NCI-H1092 treated with DMSO at 0.1 percent for 48 hours (cell line): ENCODE measurements at places on chromosomes 11 and 22.
A peak's percentile ranks its signal among the peaks of the same experiment; 100 is the strongest.

GRCh38 chr22:50182176-50183081 lies 3.3 kb upstream of the TRABD start:
- no peak for DNase-seq

GRCh38 chr11:6568191-6568918 lies 35.1 kb downstream of the RRP8 start:
- DNase-seq: peak; percentile 4

DNA sequence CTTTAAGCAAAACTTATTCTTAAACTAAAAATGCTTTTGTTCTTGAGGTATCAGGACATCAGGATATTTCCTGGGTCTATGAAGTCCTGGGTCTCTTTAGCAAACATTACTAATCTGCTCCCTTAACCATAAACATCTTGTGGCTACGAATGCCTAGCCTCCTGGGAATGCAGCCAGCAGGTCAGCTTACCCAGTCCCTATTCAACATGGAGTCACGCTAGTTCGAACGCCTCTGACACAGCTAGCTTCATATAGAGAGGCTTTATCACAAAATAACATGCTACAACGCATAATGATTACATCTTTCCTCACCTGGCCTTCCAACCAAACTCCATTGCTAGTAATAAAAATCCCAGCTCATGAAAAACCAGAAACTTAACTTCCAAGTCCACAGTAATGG lies 17.5 kb upstream of the FIBIN start:
- no peak for DNase-seq

- no peak for DNase-seq
Observed at GRCh38 chr11:60125956-60126585, 37.6 kb downstream of the MS4A2 start.

- DNase-seq: no peak
Observed at GRCh38 chr22:45772743-45773142, 101.1 kb downstream of the ATXN10 start.

DNA sequence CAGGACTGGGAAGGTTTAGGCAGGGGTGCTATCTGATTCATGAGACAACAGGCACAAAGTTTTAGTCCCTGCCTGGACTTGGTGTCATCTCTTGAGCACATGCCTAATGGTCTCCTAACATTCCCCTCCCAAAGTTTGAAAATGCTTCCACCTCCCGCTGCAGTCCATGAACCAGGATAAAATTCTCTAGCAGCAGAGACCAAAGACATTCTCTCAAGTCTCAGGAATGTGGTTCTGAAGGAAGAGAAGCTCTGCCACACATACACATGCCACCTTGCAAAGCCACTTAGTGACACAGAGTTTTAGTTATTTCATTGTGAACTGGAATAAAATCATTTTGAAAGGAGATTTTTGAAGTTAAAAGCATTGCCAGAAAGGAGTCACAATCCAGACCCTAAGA lies 15.5 kb downstream of the OR51B6 start:
- DNase-seq: no peak

GRCh38 chr11:94880216-94880615 lies 93.1 kb downstream of the CWC15 start:
- no peak for DNase-seq

GRCh38 chr11:22786475-22786874 lies 43.1 kb downstream of the SVIP start:
- DNase-seq: no peak

- peak; percentile 53 for DNase-seq
Observed at GRCh38 chr11:48307760-48308386, 1.9 kb downstream of the OR4S1 start.

DNA sequence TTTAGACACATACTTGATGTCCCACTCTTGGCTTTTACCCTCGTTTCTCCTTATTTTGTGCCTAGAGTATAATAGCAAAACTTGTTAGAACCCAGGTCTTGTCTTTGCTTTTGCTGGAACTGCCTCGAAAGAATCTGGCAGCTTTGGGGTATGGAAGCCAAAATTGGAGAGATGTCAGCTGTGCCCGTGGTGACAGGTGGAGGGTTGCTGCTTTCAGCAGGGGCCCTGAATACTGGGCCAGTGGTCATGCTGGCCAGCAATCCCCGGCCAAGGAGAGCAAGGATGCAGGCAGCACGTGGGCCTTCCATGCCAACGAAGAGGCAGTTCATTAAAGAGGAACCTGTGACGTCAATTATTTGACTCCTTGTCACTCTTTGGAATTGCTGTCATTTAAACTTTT lies 181.1 kb downstream of the HIPK3 start:
- DNase-seq: no peak

DNA sequence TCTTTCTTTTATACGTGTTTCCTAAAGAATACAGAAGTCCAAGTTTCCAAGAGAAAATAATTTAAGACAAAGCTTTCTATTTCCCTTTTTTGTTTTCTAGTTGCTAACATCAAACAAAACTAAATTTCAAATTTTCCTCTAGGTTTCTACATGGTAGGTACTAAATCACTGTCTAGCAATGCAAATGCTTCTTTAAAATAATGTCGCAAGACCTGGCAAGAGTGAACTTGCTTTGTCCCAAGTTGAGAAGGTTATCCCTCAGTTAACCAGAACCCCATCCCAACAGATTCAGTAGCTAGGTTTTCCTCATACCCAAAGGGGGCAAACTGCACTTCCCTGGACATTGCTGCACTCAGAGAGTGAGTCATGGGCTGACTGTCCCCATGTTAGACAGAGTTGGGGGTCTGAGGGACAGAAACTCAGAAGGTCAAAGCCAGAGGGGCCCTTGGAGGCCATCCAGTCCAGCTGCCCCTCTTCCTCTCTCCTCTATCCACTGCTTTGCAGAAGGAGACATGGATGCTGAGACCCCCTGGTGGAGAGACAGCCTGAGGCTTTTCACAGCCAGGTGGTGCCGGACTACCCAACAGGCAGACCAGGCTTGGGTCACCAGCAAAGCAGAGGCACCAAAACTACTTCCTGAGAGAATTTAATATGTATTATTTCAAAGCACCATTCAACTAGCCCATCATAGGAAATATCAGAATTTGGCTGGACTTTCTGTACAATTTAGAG lies 23.1 kb downstream of the OR2AT4 start:
- no peak for DNase-seq

- no peak for DNase-seq
Observed at GRCh38 chr11:111476366-111476765, 35.8 kb downstream of the BTG4 start.

DNA sequence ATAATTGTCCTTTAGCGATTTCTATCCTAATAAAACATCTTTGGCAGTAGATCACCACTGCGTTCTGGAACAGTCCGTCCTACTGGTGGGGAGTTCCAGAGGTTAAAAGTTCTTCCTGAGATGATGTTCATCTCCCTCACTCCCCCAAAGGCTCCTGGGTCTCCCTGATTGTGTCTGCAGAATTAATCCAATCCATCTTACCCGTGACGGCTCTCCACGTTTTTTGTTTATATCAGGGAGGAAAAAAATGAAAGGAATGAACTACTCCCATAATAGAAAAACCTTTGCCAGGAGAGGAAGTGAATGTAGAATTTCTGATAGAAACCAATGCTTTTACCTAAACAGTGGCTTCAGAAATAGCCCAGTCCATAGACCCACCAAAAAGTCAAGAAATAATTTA lies 81.6 kb downstream of the LARGE1 start:
- no peak for DNase-seq

GRCh38 chr11:128648711-128649110 lies 45.2 kb upstream of the FLI1 start:
- no peak for DNase-seq

- no peak for DNase-seq
Observed at GRCh38 chr22:44604455-44604854, 97.5 kb upstream of the PRR5 start.

DNA sequence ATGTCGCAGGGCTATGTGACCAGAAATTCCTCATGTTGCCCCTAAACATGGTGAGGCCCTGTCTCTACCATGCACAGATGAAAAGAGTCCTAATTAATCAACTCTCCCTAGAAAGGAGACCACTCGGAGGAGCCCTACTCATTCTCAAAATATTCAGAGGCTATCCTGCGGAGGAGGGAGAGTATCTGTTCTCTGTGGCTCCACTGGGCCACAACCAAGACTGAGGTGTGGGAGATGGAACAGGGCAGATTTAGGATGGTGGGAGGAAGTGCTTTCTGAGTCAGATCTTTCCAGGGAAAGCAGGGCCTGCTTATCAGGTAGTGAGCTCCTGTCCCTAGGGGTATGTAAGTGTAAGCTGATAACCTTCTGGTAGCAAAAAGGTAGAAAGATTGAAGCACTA lies 37.0 kb upstream of the PRDM11 start:
- DNase-seq: no peak

- DNase-seq: no peak
Observed at GRCh38 chr11:3123761-3124733, 41.1 kb downstream of the OSBPL5 start.

DNA sequence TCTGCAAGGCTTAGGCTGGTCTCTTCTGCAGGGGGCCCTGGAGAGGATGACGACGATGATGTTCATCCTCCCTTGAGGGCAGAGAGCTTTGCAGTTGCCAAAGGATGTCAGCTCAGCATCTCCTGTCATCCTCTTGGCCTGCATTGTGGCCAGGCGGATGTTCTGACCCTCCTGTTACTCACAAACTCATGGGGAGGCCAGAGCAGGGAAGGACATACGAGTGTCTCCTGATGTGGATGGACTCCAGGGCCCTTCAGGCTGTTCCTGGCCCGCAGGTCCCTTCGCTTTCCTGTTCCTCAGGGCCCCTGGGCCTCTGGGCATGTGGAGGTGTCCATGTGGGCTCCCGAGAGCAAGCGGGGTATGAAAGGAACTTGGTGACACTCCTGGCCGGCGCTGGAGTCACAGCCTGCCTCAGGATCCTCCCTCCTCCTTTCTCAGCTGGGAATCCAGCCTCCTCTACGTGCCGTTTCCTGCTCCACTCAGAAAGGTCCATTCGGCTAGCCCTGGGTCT lies 8.5 kb downstream of the ADORA2A start:
- DNase-seq: no peak

- no peak for DNase-seq
Observed at GRCh38 chr11:94028436-94028835, 7.3 kb downstream of the HEPHL1 start.

DNA sequence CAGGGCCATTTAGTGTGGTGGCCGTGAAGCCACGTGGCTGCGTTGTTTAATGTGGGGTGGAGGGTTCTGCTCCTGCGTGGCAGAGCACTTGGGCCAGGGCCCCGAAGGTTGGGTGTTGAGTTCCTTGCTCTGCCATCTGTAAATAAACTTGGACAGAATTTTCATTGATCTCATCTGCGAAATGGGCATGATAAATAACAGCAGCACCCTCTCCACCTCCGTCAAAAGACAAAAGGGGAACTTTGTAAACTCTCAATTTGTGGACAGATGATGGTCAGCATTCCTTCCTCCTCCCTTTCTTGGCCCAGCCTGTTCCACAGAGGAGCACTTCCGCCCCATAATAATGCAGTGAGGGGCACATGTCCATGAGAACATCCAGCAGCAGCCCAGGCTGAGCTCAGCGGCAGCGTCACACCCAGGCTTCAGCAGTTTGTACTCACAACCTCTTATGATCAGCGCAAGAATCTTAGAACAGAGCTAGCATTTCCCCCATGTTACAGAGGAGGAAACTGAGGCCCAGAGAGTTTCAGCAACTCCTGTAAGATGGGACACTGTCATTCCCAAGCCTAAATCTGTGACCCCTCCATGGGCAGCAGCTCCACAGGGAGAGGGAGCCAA lies 874.5 kb downstream of the BRD1 start:
- DNase-seq: no peak

- no peak for DNase-seq
Observed at GRCh38 chr11:18772211-18772610, 19.4 kb downstream of the PTPN5 start.

- no peak for DNase-seq
Observed at GRCh38 chr22:22388090-22388489, 120.5 kb downstream of the ZNF280B start.

GRCh38 chr22:22196018-22196533 lies 48.5 kb upstream of the VPREB1 start:
- DNase-seq: no peak
